NCI-H1092 (cell line): ENCODE measurements at places on chromosomes 6 and 20.

DNA sequence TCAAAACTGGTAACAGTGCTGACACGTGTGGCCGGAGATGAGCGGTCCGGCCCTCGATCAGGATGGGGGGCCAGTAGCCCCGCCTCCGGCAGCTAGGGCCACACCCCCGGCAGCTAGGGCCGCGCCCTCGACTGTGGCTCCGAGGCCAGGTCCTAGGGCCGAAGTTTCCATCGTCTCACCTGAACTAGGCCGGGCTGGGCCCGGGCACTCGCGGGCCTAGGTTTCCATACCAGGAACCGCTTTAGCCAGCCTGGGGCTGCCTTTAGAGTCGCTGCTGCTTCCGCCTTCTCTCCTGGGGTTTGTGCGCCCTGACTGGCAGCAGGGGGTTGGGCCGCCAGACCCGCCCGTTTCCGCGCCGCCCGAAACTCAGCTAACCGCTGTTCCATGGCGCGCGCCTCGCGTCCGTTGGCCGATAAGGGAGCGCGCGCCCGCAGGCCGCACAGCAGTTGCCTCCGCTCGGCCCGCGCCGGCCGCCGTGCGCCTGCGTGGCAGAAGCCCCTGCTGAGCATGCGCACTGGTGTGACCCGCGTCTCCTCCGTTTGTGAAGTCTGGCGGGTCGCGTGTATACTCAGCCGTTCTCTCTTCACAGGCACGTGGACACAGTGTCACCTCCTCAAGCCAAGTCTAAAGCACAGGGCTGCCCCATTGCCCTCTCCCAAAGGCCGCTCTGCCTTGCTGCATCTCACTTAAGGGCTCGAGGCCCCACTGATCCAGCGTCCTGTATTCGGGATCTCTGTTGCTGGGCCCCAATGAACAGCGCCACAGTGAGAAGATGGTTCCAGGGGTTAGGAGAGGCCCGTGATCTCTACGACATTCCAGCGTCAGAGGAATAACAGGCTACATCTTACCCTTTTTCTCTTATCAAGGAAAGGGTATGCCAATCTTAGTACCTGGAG lies at the start of gene SAYSD1:
TSS of gene SAYSD1 (minus strand) at position 483 of the 896 bp plus-strand sequence. CDS start at position 386, 97 bp downstream.
- DNase-seq, result peak; percentile 89

DNA sequence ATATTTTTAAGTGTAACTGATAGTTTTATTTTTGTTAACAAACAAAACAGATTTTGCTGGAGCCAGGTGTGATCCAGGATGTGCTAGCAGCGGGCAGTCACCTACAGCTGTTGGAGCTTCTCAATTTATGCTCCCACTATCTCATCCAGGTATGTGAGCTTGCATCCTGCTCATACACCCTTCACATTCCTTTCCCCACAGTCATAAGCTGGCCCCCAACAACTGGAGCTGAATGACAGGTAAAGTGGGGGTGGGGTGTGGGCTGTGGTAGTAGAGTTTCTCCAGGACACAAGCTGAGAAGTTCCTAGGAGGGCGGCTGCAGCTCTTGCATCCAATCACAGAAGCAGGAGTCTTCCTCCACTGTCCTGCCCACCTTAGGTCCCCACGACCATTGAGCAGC lies 140.1 kb downstream of the KLHL32 start:
- no peak for DNase-seq

DNA sequence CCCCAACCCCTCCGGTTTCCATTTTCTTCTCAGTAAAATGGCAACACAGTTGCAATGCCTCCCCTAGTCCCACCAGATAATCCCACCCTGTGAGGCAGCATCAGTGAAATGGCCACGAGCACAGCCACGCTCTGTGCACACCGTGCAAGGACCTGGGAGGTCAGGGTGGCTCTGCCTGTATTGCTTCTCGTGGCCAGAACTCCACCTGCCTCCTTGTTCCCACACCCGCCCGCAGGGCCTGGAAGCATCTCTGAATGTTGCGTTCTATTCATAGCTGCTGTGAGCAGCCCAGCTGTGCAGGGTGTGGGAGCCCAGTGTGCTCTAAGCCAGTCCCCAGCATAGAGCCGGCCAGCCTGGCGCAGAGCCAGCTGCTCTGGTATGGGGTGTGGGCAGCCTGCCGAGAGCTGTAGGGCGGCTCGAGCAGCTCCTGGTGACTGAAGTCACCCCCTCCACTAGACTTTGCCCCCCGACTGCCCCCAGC lies 161.1 kb downstream of the DLL1 start:
- DNase-seq, result peak; percentile 95

DNA sequence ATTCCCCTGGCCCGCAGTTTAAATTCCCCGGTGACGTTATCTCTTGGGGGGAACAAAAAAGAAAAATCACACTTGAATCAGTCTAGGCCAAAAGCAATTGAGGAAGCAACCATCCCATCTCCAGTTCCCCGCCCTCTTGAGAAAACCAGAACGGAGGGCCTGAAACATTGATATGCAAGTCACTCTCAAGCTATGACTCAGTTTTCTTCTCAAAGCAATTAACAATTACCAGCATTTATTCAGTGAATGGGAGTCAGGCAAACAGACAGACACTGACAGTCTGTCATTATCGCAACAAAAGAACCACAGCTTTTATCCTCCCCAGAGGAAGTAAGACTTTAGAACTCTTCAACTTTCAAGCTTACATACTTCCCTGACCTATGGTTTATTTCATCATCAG lies 100.9 kb downstream of the OPRM1 start:
- DNase-seq, result no peak

- DNase-seq, result peak; percentile 54
Measured at GRCh38 chr20:37534401-37535157, 6.9 kb upstream of the BLCAP start.

GRCh38 chr6:20644667-20645370 lies 110.6 kb downstream of the CDKAL1 start:
- DNase-seq, result no peak

GRCh38 chr6:394641-395289 lies 3.2 kb downstream of the IRF4 start:
- DNase-seq, result no peak

- DNase-seq, result no peak
Measured at GRCh38 chr6:137237413-137238170, 18.4 kb upstream of the IFNGR1 start.

GRCh38 chr6:100680163-100680562 lies 201.0 kb downstream of the ASCC3 start:
- DNase-seq, result no peak

DNA sequence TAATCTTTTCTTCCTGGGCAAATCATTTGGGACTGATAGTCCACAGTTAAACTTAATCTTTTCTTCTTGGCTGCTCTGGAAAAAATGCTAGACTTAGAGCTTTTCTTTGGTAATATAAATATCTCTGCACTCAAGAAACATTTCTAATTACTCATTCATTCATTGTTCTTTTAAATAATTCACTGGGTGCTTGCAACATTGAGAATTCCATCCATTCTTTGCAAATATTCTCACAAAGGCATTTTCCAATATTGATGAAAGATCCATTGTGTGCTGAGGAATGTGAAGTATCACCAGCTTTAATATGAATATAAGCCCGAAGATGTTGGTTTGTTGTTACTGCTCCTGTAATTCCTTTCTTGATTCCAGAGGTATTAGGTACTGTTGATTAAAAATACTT lies 38.4 kb downstream of the AKAP7 start:
- DNase-seq, result no peak

- DNase-seq, result no peak
Measured at GRCh38 chr6:37785002-37785662, 34.4 kb upstream of the ZFAND3 start.

GRCh38 chr20:24634855-24635254 lies 165.4 kb downstream of the SYNDIG1 start:
- DNase-seq, result no peak

GRCh38 chr20:43262341-43262740 lies 72.6 kb upstream of the PTPRT start:
- DNase-seq, result no peak

DNA sequence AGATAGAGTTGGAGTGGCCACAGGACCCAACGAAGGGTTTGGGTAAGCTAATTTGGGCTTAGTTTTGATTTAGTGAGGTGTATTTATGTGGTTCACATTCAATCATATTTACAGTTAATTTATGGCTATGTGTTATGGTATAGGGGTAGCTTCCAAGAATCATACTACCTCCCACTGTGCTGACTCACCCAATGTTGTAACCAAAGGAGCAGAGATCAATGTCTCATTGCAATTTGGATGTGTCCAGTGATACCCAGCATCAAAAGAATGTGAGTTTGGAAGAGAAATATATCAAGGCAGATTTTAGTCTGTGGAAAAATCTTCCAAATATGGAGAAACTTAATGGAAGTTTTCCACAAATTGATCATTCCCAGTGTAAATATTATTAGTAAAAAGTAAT lies 25.3 kb upstream of the SMIM8 start:
- no peak for DNase-seq

DNA sequence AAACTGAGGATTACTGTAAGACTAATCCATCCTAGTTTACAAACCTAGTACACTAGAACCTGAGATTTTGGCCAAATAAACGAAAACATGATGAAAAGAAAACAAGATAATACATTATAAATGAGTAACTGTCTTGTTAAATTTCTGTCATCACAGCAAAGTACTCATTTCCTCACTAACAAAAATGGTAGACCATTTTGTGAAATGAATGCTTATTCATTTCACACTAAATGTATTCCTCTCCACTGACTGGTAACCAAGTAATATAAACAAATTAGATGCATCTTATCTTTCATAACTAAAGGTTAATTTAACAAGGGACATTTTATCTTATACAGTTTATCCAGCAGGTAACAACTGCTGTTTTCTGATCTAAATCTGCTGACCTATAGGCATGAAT lies 143.7 kb downstream of the REV3L start:
- no peak for DNase-seq

- DNase-seq, result peak; percentile 13
Measured at GRCh38 chr20:7272512-7272911, 505.0 kb downstream of the BMP2 start.

DNA sequence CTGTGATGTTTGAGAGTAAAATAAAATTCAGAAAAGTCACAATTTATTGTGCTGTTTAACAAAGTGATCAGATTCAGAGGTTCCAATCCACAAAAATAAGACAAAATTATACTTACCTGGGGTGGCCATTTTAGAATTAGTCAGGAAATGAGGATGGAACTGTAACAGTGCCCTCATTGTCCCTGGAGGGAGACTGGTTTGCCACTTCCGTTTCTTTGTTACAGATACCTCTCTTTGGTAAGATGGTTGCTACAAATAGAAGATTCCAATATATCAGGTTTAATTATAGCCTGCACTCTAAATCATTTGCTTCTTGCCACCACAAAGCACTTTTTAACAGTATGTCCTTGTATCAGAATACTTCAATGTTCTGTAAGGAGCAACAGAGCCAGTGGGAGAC lies 95.6 kb downstream of the CTNNBL1 start:
- DNase-seq, result no peak

DNA sequence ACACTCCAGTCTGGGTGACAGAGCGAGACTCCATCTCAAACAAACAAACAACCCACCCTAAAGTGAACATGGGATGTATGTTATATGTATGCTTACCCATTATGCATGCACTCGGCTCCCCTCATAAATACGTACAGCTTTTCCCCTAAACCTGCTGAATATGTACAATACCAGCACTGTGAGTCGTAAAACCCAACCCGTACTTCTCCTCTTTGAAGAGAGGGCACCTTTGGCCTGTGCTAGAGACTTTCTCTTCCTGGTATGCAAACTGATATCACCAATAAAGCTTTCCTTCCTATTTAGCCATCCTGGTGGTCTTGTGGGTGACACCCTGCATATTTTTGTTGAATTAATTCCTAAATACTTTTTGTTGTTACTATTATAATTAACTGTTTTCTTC lies 51.3 kb downstream of the VSTM2L start:
- no peak for DNase-seq

- no peak for DNase-seq
Measured at GRCh38 chr20:43241057-43241702, 51.5 kb upstream of the PTPRT start.

- no peak for DNase-seq
Measured at GRCh38 chr20:25643716-25644115, 19.9 kb upstream of the NANP start.

GRCh38 chr20:45985573-45985972 lies 13.6 kb upstream of the ZNF335 start:
- DNase-seq, result no peak

GRCh38 chr6:24353861-24354260 lies 4.0 kb downstream of the DCDC2 start:
- DNase-seq, result no peak

DNA sequence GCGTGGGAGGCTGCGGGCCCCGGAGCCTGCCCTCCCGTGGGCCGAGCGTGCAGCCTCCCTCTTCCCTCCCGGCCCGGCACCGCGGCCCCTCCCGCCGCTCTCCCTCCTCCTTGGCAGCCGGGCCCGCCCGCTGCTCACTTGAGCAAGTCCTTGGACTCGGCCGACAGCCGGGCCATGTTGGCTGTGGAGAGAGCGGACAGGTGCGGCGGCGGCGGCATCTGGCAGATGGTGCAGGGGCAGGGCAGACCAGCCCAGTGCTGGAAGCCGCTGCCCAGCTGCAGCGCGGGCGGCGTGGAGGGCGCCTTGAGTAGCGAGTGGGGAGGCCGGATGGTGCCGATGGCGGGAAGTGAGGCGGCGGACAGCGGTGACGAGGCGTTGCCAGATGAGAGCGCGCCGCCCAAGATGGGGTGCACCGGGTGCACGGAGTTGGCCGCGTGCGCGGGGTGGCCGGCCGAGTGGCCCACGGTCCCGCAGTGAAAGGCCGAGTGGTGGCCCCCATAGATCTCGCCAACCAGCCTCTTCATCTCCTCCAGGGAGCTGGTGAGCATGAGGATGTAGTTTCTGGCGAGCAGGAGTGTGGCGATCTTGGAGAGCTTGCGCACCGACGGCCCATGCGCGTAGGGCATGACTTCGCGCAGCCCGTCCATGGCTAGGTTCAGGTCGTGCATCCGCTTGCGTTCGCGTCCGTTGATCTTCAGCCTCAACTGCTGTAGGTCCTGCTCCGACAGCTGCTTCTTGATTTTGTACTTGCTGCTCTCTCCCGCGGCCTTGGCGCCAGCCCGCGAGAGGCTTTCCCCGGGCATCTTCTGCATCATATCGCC lies 766 bp downstream of the OLIG3 start:
- no peak for DNase-seq

- DNase-seq, result no peak
Measured at GRCh38 chr20:16666272-16666671, 63.6 kb upstream of the SNRPB2 start.

DNA sequence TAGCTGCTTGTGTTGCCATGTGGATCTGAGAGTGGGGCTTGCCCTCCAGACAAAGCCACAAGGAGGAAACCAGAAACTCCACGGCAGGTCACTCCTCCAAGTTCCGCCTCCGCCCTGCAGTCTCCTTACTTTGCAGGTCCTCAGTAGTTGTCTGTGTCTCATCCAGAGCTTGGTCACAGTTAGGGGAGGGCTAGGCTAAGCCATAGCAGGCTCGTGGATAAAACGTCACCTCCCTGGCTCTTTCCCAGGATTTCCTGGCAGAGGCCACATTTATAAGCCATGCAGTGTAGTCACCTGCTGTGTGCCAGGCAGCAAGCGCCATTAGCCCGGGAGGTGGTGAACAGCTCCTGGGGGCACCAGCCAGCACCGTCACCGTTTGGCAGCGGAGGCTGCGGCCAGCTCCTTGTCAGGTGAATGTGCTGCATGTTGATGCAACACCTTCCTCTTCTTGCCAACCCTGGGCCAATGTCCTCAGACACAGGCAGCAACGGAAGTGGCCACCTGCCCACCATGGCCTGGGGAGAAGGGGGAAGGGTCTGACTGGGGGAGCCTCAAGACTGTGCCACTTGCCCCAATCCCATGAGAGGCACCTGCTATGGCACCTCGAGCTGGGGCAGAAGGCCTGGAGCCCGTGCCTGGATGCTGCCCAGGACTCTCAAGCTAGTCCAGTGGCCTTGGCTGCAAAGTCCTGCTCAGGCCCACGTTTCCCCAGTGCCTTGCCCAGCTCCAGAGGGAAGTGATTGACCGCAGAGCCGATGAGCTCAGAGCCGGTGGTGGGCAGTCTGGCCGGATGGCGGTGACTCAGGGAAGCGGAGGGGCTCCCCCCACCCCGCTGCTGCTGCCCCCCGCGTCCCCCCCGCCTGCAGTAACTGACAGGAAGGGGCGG lies 39.0 kb upstream of the SLCO4A1 start:
- DNase-seq, result peak; percentile 85
